ENCODE measurements at places on chromosomes 5 and 9.

DNA sequence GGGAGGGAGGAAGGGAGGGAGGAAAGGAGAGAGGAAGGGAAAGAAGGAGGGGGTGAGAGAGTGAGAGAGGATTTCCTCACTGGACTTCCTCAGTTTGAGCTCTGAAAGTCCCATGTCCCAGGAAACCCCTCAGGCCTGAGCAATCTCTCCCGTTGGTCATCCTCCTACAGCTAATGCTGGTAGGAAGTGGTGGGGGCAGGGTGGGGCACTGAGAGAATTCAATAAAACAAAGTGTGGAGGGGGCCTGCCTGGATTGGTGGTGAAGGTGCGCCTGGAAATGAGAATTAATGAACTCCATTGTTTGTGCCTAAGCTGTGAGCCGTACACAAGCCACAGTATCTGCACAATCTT, 195.0 kb downstream of the RGS3 start:
- DNase-seq: no peak

- DNase-seq: no peak
Observed at GRCh38 chr9:129696944-129697655, 31.7 kb downstream of the PRRX2 start.

DNA sequence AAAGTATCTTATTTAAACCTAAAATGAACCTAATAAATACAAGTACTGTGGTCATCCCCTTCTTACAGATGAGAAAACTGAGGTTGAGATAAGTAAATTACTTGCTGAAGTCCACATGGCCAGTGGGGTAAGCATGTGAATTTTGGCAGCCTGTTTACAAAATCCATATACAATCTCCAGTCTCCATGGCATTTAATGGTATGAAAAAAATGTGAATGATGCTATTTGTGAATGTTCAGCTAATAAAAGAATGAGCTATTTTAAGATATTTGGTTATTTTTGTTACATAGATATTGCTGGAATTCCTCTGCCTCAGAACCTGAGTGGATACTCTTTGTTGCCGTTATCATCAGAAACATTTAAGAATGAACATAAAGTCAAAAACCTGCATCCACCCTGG, 19.3 kb upstream of the GPR150 start:
- DNase-seq: no peak

DNA sequence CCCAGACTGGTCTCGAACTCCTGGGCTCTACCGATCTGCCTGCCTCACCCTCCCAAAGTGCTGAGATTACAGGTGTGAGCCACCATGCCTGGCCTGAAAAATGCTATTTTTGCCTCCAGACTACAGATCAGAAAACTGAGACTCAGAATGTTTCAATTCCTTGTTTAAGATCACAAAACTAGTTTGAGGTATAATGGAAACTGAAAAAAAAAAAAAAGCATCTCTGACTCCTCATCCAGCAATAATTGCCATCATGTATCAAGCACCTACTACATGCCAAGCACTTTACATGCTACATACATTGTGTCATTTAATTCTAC, 35.6 kb downstream of the PLAC8L1 start:
- no peak for DNase-seq

DNA sequence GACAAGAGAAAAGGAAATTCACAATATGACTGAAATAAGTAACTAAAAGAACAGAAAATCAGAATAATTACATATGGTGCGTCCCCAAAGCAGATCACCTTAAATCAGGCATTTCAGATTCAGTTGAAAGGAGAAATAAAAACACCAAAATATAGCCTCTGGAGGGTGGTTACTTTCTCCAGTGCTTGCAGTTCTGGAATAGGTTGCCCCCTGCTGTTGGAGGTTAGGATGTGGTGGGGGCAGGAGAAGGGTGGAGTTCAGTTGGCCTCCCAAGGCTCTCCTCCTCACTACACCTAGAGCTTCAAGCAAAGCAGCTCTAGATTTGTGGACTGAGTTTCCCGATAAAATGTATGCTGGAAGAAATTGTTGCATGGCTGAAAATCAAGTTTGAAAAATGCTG, 338.2 kb upstream of the TLE4 start:
- no peak for DNase-seq

DNA sequence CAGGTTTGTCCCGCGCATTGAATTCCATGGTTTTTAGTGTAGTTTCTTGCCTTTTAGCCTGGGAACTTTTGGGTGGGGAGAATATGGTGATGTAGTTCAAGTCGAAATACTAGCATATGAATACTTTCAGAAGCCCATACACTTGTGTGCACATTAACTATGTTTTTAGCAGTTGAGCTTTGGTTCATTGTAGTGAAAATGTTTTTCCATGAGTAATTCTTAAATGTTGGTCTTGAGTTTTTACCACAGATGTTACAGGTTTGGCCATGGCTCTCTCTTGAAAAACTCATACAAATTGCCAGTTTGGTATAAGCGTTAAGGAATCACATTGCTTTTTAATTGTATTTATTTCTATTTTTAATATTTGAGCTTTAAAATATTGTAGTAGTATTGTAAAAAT, 45.6 kb downstream of the TRIO start:
- DNase-seq: no peak

DNA sequence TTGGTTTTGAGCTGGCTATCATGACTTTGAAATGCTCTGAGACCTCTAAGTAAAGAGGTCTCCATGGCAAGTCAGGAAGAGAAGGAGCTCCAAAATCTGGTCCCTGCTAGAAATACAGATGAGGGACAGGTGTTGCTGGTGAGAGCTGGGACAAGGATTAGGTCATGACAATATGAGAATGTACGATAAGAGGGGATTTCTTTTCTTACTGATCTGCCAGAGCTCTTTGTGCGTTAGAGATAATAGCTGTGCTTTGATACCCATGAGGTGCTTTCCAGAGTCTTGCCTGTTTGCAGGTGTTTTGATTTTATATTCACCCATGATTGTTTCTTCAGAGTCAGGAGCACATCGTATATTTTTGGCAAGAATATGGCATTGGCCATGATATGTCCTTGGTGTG, 56.5 kb downstream of the ANKRD33B start:
- DNase-seq: no peak

DNA sequence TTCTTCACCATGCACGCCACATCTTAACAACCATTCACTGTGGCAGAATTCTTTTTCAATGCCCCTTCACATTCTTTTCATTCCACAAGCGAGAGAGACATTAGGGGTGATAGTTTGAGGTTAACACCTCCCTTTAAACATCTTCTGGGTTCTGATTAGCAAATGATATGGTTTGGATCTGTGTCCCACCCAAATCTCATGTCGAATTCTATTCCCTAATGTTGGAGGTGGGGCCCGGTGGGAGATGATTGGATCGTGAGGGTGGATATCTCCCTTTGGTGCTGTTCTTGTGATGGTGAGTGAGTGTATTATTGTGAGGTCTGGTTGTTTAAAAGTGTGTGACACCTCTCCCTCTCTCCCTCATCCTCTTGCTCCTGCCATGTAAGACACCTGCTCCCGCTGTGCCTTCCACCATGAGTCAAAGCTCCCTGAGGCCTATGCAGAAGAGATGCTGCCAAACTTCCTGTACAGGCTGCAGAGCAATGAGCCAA, 46.1 kb upstream of the RAI14 start:
- no peak for DNase-seq

GRCh38 chr9:28779243-28779642, 1206.0 kb upstream of the C9orf72 start:
- DNase-seq: no peak

DNA sequence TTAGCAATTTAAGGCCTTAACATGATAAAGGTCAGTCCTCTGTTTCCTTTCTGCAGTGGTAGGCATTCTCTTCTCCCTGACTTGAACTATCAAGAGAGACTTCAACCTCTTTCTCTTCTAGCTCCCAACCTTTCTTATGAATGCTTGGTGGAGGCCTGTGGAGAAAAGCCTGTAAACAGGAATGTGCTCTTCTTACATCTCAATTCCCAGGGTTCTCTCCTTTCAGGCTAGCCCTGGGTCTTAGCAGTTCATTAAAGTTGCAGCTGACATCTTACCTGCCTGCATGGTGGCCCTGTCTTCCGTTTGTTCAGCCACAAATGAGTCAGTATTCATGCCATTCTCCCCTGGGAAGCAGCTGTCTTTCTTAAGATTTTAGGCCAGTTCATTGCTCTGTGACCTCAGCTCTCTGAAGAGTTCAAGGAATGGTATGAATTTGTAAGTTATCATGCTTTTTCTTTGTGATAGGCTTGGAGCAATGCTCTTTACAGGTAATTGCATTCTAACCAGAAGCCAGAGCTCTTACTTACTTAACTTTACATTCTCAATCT, 77.8 kb downstream of the ADCY2 start:
- no peak for DNase-seq

DNA sequence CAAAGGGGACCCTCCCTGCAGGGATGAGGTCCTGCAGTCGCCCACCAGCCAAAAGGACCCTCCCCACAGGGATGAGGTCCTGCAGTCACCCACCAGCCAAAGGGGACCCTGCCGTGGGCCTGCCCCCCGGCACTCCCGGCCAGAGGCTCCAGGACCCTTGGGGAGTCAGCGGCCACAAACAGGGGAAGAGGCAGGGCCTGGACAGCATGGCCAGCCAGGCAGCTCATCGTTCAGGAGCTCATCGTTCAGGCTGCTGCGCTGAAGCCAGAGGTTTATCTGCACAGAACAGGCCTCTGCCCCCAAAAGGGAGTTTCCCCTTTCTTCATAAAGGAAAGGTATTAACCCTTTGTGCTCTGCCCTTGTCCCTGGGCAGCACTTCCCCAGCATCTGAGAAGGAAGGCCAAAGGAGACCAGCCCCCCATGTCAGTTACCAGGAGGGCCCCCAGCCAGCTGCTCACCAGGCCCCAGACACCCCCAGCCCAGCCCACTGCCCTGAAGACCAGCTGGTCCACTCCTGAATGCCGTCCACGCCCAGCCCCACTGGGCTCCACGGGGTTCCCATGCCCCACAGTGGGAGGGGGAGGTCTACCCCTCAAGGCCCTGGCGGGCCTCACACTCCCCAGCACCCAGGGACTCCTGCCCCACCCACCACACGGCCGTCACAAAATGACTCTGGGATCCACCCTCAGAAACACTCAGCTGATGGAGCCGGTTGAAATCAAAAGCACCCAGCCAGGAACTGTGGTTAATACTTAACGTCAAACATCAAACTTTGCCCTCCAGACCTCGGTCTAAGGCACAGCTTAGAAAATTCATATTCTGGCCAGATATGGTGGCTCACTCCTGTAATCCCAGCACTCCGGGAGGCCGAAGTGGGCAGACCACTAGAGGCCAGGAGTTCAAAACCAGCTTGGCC, 6.3 kb downstream of the SLC12A7 start:
- no peak for DNase-seq

DNA sequence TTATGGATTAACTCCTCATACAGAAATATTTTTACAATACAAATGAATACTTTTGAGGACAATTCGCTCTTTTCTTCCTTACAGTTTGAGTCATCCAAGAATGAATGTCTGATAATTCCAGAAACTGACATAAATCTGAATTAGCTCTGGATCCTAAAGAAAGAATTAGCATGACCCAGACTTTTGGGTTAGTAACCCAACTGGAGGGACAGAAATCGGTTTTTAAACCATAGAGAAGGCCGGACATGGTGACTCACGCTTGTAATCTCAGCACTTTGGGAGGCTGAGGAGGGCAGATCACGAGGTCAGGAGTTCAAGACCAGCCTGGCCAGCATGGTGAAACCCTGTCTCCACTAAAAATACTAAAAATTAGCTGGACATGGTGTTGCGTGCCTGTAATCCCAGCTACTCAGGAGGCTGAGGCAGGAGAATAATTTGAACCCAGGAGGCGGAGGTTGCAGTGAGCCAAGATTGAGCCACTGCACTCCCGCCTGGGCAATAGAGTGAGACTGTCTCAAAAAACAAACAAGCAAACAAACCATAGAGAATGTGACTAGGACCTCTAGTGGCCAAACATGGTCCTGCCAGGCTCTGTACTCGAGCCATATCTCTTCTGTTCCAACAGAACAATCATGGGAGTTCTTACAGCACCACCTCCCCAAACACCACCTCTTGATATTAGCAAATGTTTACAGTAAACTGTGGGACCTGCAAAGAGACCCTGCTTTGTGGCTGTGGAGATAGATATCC, 44.8 kb downstream of the LURAP1L start:
- no peak for DNase-seq

DNA sequence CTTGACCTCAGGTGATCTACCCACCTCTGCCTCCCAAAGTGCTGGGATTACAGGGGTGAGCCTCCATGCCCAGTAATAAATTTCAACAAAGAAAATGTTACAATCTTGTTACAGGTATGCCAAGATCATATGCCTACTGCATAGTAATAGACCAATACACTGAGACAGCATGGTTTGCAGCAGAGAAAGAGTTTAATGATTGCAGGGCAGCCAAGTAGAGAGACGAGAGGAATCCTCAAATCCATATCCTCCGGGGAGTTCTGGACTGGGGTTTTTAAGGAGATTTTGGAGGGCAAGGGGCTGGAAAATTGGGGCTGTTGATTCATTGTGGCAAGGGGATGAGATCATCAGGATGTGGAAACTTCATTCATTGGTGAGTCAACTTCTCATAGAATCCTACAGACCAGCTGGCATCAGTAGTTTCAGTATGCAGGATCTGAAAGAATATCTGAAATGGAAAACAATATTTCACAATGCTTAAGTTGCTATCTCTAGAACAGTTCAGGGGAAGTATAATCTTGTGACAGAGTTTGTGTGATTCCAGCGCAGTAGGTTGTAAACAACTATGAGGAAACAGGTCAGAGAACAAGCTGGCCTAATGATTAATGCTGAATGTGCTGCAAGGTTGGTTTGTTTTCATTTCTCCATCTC, 14.8 kb upstream of the TUT7 start:
- no peak for DNase-seq

DNA sequence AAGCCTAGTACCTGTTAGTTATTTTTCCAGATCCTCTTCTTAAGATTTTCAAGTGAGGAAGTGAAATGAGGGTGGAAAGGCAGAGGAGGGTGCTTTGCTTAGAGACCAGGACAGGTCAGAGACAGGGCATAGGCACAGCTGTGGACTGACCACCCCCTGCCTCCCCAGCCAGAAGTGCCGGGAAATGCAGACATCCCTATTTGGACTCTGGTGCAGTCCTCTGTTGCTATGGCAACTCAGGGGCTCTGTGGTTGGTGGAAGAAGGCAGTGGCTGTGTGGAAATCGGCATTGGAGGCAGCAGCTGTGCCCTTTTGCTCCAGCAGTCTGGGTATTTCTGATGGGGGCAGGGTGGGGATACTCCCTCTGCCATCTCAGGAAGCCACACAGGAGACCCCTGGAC, 43.3 kb upstream of the NDFIP1 start:
- no peak for DNase-seq

- DNase-seq: no peak
Observed at GRCh38 chr5:76601470-76601869, 21.7 kb downstream of the F2RL2 start.

GRCh38 chr9:135962696-135963307, 1.6 kb upstream of the UBAC1 start:
- no peak for DNase-seq

Measured in stimulated activated CD4-positive, alpha-beta T cell treated with anti-CD3 and anti-CD28 coated beads, Interleukin-1b, Interleukin-23, amount 100 ng/mL, for 24 hours (primary cell).